ENCODE measurements at places on chromosomes 11 and 22. TPM values are rescaled to one million over a fixed set of nuclear protein-coding genes. Genes with fewer than 3 reads are reported as not detected.

GRCh38 chr11:74320538-74320937, 9.1 kb upstream of the P4HA3 start:
- DNase-seq: no peak

GRCh38 chr11:74070723-74071492, 62.0 kb upstream of the UCP3 start:
- DNase-seq: peak; percentile 9

GRCh38 chr22:41801147-41801819, 804 bp downstream of the CCDC134 start:
- no peak for DNase-seq

DNA sequence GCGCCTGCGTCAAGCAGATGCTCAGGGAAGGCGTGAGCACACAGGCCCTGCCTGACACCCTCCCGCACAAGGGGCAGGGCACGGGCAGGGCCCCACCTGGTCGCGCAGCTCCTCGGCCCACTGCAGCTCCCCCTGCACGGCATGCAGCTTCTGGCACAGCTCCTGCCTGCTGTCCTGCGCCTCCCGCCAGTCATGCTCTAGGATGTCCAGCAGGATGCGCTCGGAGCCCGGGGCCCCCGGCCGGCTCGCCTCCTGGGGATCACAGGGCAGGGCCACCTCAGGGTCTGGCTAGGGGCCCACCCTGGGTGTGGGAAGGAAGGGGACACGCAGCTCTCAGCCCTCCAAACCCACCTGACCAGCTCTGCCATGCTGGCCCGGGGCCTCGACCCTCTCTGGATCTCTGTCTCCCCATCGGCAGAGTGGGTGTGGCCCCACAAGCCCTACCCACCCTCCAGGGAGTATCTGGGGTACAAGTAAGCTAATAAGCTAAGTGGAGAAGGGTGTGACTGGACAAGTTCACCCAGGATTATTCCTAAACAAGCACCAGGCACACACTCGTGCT, 10.7 kb downstream of the CARD10 start:
- DNase-seq: peak; percentile 51

DNA sequence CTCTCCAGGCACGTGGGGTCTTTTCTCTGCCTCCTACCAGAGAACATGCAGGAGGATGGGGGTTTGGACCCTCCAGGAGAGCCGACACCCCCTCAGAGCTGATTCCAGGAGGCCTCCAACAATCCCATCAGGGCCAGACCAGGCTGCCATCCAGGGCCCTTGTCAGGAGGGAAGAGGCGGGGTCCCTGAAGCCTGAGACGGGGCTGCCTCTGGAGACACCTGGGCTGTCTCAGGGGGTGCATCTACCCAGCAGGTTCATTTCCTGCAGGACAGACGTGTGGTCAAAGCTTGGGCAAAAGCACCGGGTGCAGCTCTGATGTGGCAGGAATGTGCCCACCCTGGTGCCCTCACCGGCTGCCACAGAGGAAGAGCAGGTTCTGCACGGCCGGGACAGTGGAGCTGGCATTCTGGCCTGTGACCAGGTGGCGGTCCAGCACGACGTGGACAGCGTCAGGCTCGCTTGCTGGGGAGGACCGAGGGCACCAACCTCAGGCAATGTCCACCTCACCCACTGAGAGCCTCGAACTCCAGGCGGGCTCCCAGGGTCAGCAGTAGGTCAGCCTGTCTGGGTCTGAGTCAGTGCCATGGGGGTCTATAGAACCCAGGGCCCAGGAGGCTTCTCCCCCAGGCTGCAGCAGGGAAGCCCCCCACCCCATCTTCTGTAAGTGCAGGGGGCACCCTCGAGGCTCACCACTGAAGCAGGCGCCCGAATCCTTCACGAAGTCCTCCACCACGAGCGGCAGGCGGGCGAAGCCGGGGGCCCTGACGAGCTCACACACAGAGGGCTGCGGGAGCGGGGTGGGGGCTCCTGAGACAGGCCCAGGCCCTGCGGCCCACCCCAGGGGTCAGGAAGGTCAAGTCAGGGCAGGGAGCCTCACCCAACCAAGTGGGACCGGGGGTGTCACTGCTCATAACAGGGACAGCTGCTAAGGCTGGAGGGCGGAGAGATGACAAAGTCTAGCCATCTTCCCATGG, 6.4 kb downstream of the GATD1 start:
- DNase-seq: no peak

DNA sequence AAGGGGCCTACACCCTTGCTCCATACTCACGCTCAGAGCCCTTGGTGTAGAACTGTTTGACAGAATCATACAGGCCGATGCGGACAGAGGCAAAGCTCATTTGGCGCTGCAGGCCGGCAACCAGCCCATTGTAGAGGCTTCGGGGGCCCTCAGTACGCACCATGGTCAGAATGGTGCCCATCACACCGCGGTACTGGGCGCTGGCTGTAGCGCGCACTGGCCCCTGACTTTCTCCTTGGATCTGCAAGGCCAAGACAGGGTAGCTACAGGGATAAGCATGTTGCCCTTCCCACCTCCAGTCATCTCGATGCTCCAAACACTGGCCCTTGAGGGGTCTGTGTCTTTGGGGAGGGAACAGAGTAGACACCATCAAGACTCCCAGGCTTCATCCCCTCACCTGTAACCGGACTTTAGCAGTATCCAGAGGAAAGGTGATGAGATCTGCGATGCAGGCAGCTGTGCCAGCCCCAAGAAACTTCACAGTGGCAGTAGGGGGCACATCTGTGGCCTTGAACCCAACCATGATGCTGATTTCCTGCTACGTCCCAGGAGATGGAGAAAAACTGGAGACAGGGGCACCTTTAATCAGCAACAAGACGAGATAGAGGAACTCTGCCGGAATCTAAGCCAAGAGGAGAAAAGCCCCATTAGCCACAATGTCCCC, 4.7 kb downstream of the UCP2 start:
- no peak for DNase-seq

GRCh38 chr22:42670921-42671709, 21.9 kb upstream of the CYB5R3 start:
- DNase-seq: no peak

- no peak for DNase-seq
Observed at GRCh38 chr11:132114743-132115142, 744.3 kb downstream of the NTM start.

DNA sequence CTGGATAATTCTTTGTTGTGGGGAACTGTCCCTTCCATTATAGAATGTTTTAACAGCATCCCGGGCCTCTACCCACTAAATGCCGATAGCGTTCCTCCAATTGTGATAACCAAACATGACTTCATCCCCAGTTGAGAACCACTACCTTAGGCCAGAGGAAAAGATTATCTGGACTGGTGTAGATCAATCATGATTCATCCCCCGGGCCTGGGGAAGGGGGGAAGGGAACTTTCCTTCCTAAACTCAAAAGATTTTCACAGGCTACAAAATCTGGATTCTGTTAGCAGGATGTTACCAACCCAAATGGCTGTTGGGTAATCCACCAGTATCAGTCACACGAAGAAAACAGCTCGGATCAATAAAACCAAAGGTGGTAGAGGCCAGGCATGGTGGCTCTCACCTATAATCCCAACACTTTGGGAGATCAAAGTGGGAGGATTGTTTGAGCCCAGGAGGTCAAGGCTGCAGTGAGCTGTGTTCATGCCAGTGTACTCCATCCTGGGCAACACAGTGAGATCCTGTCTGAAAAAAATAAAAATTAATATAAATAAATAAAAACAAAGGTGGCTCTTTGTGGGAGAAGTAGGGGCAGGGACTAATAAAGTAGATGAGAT, 10.1 kb downstream of the CTR9 start:
- no peak for DNase-seq

- DNase-seq: no peak
Observed at GRCh38 chr11:18393581-18394274, 635 bp upstream of the LDHA start.

DNA sequence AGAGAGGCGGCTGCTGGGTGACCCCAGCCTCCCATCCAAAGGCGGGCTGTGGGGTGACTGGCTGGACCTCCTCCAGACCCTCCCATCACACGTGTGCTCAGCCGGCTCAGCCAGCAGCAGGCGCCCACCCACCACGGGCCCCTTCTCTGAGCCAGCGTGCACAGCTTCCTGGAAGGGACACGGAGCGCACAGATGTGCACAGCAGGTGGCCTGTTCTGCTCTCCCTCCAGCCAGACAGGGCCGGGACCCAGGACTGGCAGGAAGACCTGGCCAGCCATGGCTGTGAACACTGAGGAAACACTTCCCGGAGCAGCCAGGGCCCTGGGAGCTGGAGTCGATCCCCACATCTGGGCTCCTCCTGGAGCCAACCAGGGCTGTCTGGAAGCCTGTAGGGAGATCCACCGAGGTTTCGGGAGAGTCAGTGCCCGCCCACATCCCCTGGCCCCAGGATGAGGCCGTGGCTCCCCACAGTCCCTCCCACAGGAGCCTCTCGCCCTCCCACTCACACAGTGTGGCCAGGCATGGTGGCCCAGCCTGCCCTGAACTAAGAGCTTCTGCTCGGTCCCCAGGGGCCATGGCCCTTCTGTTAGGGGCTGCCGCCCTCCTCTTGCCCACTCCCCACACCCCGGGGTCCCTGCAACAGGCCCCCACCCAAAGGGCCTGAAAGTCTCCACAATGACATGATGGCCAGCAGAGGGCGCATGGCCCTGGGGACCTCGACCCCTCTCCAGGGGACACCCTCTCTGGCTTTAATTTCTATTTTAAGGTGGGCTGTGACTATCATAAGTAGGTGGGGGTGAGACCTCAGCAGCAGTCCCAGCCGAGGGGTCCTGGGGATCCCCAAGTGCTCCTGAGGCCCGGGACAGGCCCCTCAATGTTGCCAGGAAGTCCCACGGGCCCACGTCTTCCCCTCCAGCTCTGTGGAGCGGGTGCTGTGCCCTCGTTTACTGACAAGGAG, 90.6 kb upstream of the FGF3 start:
- peak; percentile 86 for DNase-seq

Gene BEST1
- 3.3 TPM for total RNA-seq

Gene NUP160
- total RNA-seq: 52.5 TPM

Gene NRXN2
- total RNA-seq: 13.8 TPM

Gene MRPL40
- 26.1 TPM for total RNA-seq

Gene TRPC6
- total RNA-seq: 20.7 TPM

Gene FBXO3
- total RNA-seq: 75.4 TPM

Gene GRM5
- 0.21 TPM for total RNA-seq

Gene IFITM2
- total RNA-seq: 9.7 TPM
